A172 (cell line): ENCODE measurements at places on chromosomes 2 and 18. TPM values are rescaled to one million over a fixed set of nuclear protein-coding genes. Genes with fewer than 3 reads are reported as not detected.

DNA sequence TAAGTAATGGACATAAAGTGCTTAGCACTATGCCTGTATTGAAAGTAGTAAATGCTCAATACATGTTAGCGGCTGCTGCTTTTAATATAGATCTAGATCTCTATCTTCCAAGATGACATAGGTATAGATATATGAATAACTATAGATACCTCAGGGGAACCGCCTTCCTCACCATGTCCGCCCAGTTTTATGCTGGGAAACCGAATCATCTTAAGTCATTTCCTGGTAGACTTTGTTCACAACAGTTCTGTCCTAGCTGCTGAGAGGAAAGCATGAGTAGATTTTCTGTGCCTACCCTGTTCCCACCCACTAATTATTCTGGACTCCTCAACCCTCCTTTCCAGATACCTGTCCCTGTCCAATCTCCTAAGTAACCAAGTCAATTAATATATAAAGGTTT, 21.6 kb upstream of the ITM2C start:
- no peak for DNase-seq

DNA sequence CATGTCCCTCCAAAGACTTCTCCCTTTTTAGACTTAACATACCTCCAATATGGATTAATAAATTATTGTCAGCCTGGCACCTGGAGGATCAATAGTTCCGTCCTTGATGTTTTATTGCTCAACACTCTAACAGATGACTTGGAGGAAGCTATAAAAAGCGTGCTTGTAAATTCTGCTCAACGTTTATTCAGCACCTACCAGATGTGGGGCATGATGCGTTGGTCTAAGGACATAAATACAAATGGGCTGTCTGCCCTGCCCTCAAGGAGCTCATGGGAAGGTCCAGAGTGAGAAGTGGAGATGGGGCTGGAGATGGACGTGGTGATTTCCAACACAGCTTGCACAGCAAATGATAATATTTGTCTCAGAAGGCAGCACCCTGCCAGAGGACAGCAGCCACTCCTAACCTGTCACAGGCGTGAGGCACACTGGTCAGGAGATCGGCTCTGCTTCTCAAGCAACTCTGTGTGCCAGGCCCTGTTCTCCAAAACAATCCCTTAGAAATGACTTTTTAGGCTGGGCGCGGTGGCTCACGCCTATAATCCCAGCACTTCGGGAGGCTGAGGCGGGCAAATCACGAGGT, 25.5 kb upstream of the ZCCHC2 start:
- no peak for DNase-seq

CD207 gene
- 0.14 TPM in 1 of 2 replicates, not detected in the other for total RNA-seq

CFC1 gene
- total RNA-seq: not detected in 2 replicates

DNA sequence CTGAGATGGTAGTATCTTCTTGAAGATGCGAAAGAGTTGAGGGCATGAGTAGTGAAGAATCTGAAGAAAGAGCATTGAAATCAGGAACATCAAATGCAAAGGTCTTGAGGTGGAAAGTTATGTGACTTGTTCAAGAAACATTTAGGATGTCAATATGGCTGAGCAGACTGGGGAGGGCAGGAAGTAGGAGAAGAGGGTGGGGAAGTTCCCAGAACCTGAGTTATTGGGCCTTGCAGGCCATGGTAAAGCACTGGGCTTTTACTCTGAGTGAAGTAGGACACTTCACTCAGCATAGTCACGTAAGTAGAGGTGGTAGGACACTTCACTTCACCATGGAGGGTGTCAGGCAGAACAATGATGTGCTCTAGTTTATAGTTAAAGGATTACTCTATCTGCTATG, 11.8 kb upstream of the MYL12A start:
- DNase-seq: no peak

POTEJ gene
- total RNA-seq: not detected in 2 replicates

DNA sequence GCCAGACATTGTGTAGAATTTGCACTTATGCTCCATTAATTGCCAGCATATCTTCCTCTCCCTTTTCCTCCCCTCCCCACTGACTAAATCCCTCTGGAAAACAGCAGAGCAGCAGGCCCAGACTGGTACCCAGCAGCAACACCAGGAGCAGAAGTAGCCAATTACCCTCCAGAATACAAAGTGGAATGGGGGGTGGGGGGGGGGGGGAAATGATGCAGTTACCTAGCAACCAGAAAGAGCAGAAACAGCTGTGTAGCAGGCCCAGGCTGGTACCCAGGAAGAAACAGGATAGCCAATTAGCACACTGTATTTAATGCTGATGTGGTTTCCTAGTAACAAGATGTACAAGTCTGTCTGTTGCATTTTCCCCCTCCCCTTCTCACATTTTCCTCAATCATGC, 52.3 kb downstream of the KLF7 start:
- DNase-seq: no peak

GRCh38 chr2:18066066-18066465, 187.6 kb downstream of the KCNS3 start:
- DNase-seq: no peak

DNA sequence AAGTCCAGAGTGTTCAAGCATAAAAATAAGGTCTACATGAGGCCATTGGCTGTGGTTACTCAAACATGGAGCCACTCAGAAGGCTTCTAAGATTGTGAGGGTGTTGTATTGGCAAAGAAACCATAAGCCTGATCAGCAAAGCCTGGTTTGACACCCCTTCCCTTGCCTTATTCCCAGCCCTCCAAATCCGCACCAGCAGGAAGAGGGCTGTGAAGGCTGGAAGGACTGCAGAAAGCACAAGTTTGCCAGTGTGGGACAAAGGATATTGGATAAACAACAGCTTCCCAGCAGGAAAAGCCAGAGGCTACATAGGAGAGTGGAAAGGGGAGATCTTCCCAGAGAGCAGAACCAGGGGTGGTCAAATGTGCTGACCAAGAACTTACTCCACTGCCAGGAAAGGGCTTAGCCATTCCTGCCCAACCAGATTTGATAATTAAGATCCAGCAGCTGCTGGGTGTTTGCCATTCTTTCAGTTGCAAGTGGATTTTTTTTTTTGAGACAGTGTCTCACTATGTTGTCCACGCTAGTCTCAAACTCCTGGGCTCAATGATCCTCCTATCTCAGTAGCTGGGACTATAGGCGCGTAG, 1.5 kb upstream of the PRKAG3 start:
- DNase-seq: peak; percentile 18

CERKL gene
- total RNA-seq: 0.71 and 1.2 TPM in 2 replicates

DNA sequence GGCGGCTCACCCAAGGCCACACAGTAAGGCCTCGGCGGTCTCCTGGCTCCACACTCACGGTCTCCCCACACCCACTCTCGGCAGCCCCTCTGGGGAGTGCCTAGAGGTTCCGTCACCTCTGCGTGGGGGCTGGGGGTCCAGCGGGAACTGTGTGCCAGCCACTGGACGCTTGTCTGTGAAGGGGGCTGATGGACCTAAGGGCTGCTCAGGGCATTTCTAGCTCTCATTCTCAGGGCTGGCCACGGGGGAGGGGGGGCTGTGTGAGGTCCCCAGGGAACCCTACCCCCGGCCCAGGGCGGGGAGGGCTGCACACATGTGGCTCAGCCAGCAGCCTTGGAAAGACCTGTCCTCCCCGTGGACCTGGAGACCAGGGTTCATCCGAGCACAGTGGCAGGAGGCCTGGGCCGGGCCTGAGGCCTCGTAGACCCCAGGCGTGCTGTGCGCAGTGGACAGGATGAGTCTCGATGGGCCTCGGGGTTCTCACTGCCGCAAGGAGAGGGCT, 27.1 kb upstream of the ODC1 start:
- no peak for DNase-seq

DNA sequence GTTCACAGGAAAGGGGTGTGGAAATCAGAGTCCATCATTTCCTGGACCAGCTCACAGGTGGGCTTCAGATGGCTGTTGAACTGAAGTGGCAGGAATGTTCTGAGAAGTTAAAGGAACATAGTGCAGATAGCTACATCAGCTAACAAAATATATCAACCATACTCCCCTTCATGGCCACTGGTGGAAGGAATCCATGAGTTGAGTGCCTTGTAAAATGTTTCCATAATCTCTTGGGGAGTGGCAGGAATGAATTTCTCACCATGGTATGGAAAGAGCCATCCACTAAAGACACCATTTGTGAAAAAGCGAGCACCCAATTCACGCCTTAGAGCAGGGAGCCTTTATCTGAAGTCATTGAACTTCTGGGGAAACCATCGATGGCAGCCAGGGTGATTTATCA, at the start of gene LINC00305:
TSS of gene LINC00305 (minus strand) at position 101 of the 400 bp plus-strand sequence.
- DNase-seq: no peak

DNA sequence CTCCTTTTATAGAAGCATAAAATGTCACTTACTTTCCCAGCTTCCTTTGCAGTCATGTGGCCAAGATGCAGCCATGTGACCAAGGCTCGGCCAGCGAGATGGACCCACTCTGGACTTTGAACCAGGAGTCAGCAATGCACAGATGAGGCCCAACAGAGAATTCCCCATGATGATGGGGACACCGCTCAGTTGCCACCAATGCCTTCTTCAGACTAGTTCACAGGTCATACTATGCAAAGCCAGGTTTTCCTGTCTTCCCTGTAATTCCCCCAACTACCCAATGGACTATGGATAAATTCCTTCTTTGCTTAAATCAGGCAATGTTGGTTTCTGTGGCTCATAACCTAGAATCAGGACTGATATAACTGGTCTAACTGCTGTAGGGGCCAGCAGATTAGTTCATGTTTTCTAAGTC, 22.5 kb upstream of the REL start:
- no peak for DNase-seq

DNA sequence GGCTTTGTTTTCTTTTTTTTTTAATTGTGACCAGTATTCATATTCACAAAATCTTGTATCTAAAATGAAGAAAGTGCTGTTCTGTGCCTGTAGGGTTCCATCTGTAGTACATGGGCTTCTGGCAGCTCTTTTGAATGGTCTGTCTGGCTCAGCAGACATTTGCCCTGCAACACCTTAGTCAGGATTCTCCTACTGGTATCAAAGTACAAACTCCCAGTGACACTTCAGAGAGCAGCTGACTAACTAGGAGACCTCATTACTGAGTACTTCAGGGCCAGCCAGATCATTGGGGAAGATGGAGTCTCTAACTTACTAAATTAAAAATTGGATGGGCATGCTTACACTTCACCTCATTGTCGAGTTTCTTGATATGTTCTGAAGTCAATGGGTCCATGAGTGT, 39.7 kb downstream of the GRHL1 start:
- DNase-seq: no peak

GRCh38 chr2:27441958-27442919, at the start of gene KRTCAP3:
Gene KRTCAP3, plus strand, starts transcription at chr2:27442381. Its CDS starts 32 bp downstream, at chr2:27442413.
- no peak for DNase-seq

GPR39 gene
- total RNA-seq: 3.6 and 4.7 TPM in 2 replicates

DNA sequence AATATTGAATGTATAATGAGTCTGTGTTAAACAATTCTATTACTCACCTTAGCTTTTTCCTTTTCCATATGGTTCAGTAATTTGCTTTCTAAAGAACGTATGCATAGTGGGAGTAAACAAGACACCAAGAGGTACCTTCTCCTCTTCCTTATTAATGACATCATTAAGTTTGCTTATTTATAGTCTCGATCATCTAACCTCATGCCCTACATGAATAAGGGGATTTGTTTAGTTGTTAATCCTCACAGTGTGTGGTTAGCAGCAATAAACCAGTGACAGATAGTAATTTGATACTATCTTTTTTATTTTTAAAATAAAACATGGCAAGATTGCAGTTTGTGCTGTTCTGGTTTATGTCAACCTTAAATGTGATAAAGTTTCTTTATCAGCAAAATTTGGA, 69.7 kb downstream of the COBLL1 start:
- no peak for DNase-seq

- DNase-seq: no peak
Observed at GRCh38 chr18:24831871-24832665, 371.6 kb downstream of the HRH4 start.

LBX2 gene
- total RNA-seq: 0.45 TPM in 1 of 2 replicates, not detected in the other

DNA sequence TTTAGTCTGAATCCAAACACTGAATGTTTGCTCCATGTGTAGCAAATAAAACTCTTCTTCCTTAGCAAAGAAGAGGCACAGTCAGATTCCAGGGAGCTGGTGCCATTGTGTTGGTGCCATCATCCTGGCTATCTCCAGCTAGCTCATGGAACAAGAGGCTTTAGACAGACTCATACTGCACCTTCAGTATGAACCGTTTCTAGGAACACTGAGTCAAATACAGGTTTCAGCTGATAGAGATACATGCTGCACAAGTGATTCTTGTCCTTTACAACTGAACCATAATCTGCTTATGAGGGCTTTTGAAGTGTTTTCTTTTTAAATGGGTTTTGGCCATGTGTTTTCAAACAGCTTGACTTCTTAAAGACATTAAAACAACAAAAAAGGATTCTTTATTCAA, 57.9 kb downstream of the DYNC1I2 start:
- no peak for DNase-seq

- no peak for DNase-seq
Observed at GRCh38 chr2:5352286-5352685, 339.9 kb upstream of the SOX11 start.

POTEE gene
- total RNA-seq: not detected in 2 replicates

- peak; percentile 14 for DNase-seq
Observed at GRCh38 chr18:33210575-33211189, 229.8 kb downstream of the CCDC178 start.

- DNase-seq: no peak
Observed at GRCh38 chr2:134897932-134898331, 20.7 kb upstream of the CCNT2 start.

- no peak for DNase-seq
Observed at GRCh38 chr18:12470382-12471075, 62.8 kb downstream of the PRELID3A start.

SULT1C4 gene
- total RNA-seq: not detected in 2 replicates

DNA sequence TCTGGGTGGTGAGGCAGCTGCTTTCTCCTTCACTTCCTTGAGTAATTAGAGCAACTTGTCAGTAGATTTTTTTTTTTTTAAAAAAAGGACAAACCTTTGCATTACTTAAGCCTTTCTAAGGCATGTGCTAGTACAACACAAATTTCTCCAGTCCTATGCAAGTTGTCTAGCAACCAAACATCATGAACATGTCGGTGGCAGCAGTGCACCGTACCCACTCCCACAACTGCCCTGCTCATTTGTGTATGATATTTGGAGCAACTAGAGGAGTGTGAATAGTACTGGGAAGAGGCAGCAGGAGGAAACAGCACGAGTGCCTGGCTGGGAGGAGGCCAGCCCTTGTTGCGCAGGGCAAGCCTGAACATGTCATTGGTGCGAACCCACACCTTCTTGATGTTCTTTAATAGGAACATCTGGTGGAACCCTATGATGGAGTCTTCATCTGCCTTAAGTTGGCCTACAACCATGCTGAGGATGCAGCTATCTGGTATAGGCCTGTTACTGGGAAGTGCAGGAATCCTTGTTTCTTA, 238.3 kb downstream of the TDRD15 start:
- DNase-seq: no peak

DNA sequence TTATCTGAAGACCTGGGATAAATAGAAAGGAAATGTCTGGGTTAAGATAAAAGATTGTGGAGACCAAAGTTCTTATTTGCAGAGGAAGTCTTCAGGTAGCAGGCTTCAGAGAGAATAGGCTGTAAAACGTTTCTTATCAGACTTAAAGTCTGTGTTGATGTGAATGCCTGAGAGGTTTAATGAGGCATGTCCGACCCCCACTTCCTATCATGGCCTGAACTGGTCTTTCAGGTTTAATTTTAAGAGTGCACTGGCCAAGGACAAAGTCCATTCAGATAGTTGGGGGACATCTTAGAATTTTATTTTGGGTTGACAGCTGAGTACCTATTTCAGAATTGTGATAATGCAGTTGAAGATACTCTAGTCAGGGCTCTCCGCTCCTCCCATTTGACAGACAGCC, 92.1 kb downstream of the ATL2 start:
- no peak for DNase-seq

REG1B gene
- total RNA-seq: not detected in 2 replicates

- DNase-seq: no peak
Observed at GRCh38 chr18:31990823-31991222, 27.8 kb upstream of the RNF125 start.

STARD6 gene
- 0.26 TPM in 1 of 2 replicates, not detected in the other for total RNA-seq
